ENCODE measurements at places on chromosomes 6 and 20.

DNA sequence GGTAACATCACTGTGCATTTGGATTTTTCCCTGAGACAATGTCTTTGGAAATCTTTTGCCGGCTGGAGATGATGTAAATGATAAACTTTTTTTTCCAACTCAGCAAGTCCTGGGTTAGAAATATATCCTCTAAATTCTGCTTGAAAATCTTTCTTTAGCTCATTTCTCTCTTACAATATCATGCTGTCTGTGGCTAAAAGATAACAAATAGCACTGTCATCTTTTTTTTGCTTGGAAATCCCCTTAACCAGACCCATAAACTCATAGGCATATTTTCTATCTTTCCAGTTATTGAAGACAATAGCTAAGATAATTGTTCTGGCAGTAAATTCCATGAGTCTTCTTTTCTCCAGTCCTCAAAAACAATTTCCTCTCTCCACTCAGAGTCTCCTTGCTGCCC lies 481.5 kb downstream of the NKAIN2 start:
- no peak for DNase-seq

DNA sequence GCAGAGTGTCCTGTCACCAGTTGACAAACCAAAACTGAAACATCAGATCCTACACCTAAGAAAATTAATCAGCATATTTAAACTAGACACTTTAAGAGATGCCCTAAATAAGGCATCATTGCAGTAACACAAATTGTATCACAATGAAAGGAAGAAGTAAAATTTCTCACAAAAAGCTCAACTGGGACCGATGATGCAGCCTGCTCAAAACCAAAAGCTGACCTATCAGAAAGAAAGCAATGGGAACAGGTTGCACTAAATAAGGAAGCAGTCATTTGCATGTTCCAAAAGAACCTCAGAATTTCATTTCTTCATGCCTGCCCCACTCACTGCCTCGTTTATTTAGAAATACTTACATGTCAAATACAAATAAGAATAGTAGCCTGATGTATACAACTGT lies 12.1 kb downstream of the HIVEP2 start:
- no peak for DNase-seq

- DNase-seq, result no peak
Measured at GRCh38 chr6:165390475-165390874, 81.1 kb upstream of the C6orf118 start.

DNA sequence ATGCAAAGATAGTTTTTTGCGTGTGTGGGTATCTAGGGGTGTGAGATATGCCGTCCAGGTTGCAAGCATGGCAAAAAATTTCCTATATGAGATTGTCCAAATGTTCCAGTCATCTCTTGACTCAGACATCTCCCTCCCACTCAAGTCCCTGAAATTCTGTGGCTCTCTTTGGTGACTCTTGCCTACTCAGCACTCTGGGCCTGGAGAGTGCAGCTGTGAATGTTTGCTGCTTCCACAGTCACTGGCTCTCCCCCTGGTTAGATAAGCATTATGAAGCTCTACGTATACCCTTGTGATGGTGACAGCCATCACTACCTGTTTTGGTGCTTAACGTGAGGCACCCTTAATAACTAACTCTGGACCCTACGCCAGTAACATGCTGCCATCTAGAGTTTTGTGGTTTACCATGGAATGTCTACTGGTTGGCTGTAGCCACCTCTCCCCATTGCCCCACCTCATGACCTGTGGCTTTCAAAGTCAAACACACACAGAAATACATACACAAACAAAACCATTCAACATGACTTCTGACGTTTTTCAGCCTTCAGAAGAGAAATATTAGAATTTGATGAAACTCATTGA lies 621.9 kb upstream of the CITED2 start:
- DNase-seq, result no peak

- DNase-seq, result no peak
Measured at GRCh38 chr6:150025201-150025917, at the start of gene RAET1L. RAET1L (minus strand) TSS chr6:150025532; CDS start chr6:150025471, 61 bp downstream.

DNA sequence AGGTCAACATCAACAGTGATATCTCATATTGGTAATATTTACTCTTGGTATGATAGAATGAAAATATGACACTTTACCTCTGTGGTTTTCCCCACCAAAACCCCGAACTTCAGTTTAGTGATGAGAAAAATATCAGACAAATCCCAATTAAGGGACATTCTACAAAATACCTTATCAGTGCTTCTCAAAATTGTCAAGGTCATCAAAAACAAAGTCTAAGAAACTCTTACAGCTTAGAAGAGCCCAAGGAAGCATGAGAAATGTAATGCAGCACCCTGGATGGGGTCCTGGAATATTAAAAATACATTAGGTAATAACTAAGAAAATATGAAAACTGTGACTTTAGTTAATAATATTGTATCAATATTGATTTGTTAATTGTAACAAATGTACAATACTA lies 148.3 kb upstream of the TFAP2D start:
- no peak for DNase-seq

DNA sequence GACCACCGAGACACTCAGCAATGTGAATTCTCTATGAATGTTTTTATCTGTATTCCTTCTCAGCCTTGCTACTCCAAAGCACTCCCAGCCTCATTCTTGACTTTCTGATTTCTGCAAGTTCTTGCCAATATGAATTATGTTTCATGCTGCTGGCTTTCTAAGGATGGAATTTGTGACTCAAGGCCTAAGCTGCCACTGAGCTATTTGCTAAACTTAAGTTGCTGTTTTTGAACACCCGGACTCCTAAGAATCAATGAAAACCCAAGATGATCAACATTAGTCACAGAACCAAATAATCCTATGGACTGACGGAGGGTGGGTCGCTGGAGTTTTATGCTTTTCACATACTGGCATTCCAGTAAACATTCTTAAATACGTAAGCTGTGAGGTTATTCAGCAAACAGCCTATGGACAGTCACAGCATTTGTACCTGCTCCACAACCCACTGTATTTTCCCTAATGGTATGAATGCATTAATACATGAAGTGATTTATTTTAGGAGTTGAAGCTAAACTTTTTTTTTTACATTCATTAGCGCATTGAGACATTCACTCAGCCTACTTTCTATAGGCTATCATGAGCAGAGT lies 8.2 kb upstream of the PXDC1 start:
- DNase-seq, result no peak

DNA sequence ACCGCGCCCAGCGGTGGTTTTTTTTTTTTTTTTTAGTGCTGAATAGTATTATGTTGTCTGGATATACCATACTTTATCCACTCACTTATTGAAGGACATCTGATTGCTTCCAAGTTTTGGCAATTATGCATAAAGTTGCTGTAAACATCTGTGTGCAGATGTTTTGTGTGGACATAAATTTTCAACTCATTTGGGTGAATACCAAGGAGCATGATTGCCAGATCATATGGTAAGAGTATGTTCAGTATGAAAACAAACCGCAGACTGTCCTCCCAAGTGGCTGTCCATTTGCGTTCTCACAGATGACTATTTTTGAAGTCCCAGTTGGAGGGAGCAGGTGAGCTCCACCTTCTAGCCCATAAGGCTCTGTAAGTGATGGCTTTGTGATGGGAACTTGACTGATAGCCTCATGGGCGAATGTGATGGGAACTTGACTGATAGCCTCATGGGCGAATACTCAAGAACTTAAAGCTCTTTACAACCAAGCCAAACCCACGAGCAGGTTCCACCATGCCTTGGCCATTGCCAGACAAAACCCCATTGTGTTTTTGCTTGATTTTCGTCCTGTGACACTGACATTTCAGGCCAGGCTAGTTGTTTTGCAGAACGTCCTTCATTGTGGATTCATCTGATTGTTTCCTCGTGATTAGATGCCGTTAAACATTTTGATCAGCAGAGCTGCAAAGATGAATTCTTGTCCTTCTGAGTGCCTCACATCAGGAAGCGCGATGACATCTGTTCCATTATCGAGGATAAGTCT lies 51.0 kb downstream of the ZBTB2 start:
- DNase-seq, result no peak

DNA sequence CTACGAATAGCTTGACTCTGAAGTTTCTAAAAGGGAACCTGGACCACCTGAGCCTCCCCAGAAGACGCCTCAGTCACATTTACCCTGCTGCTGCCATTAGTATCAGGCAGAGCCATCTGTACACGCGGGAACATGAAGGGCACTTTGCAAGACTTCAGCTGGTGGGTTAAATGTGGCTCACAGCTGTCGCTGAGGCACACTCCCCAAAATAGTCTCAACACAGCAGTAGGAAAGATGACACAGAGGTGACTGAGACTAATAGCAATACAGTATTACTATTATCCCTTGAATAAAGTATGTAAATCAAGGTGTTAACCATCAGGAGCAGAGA lies 29.0 kb downstream of the PSMB1 start:
- DNase-seq, result no peak

GRCh38 chr6:95574811-95575210 lies 2.5 kb upstream of the MANEA start:
- DNase-seq, result no peak

GRCh38 chr6:26476896-26477295 lies 19.1 kb downstream of the BTN2A1 start:
- DNase-seq, result no peak

GRCh38 chr6:33313105-33313708 lies 671 bp downstream of the TAPBP start:
- DNase-seq, result peak; percentile 73
